Hindlimb muscle (tissue), 1 donor: ENCODE measurements at places on chromosomes 11 and 22.
A peak's percentile ranks its signal among the peaks of the same experiment; 100 is the strongest.

DNA sequence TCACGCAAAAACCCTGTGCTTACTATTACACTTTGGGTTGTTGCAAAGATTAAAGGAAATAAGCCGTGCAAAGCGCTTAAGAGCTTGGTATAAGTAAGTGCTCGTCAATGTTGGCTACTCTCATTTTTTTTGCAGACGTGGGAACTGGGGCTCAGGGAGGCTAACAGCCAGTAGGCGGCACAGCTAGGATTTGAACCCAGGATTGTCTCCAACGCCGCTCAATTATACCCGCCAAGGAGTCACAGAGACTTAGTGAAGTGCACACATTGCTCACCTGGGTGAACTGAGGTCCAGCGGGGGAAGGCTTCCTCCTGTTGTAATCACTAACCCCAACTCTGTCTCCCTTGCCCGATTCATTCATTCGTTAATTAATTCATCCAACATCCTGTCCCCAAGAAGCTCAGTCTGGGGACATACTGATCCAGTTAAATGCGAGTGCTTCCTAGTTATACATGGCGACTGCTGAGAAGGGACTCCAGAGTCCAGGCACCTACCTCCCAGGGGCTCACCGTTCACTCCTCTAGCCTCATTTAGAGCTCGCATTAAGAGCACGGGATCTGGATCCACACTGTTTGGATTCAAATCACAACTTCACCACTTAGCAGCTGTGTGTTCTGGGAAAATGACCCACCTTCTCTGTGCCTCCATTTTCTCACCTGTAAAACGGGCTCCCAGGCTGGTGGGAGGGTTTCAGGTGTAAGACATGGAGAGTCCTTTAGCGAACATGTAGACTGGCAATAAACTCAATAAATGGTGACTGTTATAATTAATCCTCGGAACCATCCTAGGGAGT is 838 bp upstream of the MTFP1 start:
- DNase-seq, result peak; percentile 11

DNA sequence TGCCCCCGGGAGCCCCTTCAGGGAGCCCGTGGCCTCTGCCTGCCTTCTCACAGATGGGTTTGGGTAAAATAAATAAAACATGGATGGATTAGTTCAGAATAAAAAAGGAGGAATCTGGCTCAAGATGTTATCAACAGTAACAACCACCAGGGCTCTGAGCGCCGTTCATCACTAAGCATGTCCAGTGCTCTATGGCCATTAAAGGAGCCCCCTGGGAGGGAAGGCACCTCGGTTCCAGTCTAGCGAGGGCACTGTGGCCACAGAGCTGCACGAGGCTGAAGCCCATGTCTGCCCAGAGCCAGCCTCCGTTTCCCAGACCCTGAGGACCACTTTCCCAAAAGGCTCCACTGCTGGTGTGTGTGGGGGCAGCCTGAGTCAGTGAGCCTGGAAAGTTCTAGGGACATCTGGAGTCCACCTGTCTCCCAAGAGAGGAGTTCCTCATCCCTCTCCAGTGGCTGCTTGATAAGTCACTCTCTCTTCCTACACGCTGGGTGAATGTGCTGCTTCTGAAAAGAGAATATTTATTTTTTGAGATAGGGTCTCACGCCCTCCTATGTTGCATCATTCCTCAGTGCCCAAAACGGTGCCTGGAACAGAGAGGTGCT is 614.6 kb downstream of the TBC1D22A start:
- DNase-seq, result no peak

DNA sequence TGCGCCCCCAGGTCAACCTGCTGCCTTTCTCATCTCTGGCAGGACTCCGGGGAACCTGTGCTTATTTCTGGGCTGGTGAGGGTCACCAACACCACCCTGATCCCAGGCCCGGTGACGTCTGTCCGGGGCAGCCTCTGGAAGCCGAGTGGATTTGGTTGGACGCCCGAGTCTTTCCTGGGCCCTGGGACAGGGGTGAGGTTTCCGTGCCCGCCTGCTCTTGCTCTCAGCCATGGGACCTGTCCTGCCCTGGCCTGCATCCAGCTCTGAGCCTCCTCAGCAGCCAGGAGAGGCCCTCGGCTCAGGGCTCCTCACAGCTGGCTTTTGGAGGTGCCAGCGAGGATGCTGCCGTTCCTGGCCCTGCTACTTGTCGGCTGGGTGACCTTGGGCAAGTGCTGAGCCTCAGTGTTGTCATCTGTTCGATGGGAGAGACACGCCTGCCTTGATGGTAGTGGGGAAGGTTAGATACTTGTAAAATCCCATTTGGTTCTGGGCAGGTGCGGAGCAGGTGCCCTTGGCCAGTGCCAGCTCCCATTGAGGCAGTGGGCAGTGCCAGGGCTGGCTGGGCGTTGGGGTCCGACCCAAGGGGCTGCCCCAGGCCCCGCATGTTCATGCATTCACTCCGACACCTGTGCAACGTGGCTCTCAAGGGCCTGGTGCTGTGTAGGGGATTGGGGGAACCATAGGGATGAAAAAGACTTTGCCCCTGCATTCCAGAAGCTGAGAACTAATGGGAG is 58.9 kb upstream of the THY1 start:
- no peak for DNase-seq

DNA sequence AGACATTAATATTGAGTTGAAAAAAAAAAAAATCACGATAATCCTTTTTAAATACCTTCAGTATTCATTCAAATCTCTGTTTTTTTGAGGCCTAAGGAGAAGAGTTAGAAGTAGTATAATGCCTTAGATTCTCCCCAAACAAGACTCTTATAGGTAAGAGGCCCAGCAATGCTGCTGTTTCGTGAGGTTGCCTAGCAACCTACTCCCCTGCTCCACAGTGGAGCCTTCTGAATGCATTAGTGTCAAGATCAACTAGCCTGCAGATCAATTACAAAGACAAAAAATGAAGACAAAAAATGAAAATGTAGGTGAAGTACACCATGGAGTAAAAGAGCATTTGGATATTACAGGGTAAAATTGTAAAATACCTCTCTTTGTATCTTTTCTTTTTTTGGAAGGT is 229.8 kb upstream of the LUZP2 start:
- no peak for DNase-seq

GRCh38 chr11:75907906-75908527 is 93.0 kb downstream of the UVRAG start:
- no peak for DNase-seq

DNA sequence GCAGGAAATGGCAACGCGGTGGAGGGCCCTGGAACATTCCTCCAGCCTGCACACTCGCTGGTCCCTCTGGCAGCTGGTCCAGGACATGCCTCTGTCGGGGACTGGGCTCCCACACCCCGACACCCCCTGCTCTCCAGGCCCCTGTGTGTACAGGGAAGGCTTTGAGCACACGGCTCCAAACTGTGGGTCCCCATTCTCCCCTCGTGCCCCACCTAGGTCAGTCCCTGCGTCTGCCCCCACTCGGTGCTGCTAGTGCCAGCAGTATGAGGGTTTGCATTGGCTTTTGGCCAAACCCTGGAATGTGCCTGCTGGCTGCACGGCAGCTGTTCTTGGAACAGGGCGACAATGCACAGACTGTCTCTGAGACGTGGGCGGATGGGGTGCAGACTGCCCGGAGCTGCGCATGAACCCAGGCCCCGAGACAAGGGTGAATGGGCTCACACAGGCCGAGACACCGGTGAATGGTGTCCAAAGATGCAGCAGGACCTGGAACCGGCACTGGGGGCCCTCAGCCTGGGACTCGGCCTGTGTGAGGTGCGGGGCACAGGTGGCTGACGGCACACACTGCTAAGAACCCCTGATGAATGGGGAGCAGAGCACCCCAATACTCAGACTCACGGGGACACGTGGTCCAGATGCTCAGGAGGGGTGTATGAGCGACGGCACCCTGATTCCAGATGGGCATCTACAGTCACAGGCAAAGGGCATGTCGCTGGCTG is 7.5 kb upstream of the SYT8 start:
- DNase-seq, result no peak
